ENCODE measurements at places on chromosomes 12 and 14. TPM values are rescaled to one million over a fixed set of nuclear protein-coding genes. Genes with fewer than 3 reads are reported as not detected.

DDN gene
- total RNA-seq = 0.42 TPM

TGM1 gene
- total RNA-seq = 2.7 TPM

- no peak overlapping the region for H3K27ac ChIP-seq
- no peak for DNase-seq
- H3K4me3 ChIP-seq = no peak overlapping the region
- no peaks in the 10 kb centered on the region for H3K4me1 ChIP-seq
- H3K36me3 ChIP-seq = no peaks in the 10 kb centered on the region
- peaks cover 4% of the 10 kb centered on the region for H3K27me3 ChIP-seq
Observed at GRCh38 chr12:128729628-128730121, 94.1 kb downstream of the SLC15A4 start.

DNA sequence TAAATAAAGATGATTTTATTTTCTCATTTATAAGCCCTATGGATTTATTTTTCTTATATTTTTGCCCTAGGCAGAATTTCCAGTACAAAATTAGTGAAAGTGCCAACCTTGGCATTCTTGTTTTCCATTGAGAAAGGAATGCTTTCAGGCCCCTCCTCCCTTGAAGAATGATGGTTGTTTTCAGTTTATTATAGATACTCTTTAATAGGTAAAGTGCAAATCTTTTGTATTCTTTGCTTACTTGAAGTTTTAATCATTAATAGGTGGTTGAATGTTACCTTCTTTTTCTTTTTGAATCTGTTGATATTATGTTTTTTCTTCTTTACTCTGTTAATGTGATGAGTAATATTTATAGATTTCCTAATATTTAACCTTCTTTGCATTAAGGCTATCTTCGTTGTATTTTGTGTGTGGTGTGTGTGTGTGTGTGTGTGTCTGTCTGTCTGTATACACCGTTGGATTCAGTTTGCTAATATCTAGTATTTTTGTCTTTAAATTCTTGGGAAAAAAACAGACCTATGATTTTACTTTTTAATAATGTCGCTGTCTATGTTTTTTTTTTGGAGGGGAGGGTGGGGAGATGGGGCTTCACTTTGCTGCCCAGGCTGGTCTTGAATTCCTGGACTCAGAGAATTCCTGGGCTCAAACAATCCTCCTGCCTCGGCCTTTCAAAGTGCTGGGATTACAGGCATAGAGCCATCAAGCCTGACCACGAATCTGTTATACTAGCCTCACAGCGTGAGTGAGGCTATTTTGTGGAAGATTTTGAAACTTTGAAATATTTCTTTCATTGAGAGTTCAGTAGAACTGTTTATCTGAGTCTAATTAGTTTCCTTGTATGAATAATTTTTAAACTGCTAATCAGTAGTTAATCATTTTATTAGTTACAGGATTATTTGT lies 13.5 kb downstream of the SRGAP1 start:
- no peaks in the 10 kb centered on the region for H3K4me1 ChIP-seq
- H3K4me3 ChIP-seq = no peak overlapping the region
- H3K36me3 ChIP-seq = no peaks in the 10 kb centered on the region
- no peak overlapping the region for H3K27ac ChIP-seq
- DNase-seq = no peak

PRIM1 gene
- 60.4 TPM for total RNA-seq

GRCh38 chr12:49487605-49488004 lies 51.2 kb upstream of the KCNH3 start:
- no peak overlapping the region for H3K27ac ChIP-seq
- peaks cover 7% of the 10 kb centered on the region for H3K4me1 ChIP-seq
- DNase-seq = no peak
- no peaks in the 10 kb centered on the region for H3K27me3 ChIP-seq
- H3K4me3 ChIP-seq = no peak overlapping the region

- H3K27ac ChIP-seq = no peak overlapping the region
- no peaks in the 10 kb centered on the region for H3K27me3 ChIP-seq
- H3K4me1 ChIP-seq = no peaks in the 10 kb centered on the region
- H3K4me3 ChIP-seq = no peak overlapping the region
- no peak for DNase-seq
Observed at GRCh38 chr12:83179999-83180398, 493.3 kb downstream of the TMTC2 start.

DNA sequence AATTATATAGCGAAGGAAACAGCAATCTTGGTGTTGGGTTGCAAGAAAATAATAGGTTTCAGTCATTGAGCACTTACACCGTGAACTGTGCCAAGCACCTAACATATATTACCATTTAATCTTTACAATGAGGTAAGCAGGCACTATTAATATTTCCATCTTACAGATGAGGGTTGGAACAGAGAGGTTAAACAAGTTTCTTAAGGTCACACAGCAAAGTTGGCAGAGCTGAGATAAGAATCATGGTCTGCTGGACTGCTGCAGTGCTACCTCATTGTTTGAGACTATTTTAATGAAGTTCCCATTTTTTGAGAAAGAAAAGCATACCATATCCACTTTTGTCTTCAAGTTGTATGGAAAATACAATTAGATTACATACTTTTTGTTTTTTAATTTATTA lies 1.7 kb downstream of the ERG28 start:
- peaks cover 31% of the 10 kb centered on the region for H3K4me1 ChIP-seq
- no peak overlapping the region for H3K4me3 ChIP-seq
- no peaks in the 10 kb centered on the region for H3K27me3 ChIP-seq
- no peak for DNase-seq

GRCh38 chr14:35369701-35370191 lies 34.8 kb downstream of the NFKBIA start:
- H3K4me1 ChIP-seq = peaks cover 48% of the 10 kb centered on the region
- H3K27ac ChIP-seq = no peak overlapping the region
- no peaks in the 10 kb centered on the region for H3K27me3 ChIP-seq
- H3K4me3 ChIP-seq = no peak overlapping the region
- DNase-seq = no peak

DNA sequence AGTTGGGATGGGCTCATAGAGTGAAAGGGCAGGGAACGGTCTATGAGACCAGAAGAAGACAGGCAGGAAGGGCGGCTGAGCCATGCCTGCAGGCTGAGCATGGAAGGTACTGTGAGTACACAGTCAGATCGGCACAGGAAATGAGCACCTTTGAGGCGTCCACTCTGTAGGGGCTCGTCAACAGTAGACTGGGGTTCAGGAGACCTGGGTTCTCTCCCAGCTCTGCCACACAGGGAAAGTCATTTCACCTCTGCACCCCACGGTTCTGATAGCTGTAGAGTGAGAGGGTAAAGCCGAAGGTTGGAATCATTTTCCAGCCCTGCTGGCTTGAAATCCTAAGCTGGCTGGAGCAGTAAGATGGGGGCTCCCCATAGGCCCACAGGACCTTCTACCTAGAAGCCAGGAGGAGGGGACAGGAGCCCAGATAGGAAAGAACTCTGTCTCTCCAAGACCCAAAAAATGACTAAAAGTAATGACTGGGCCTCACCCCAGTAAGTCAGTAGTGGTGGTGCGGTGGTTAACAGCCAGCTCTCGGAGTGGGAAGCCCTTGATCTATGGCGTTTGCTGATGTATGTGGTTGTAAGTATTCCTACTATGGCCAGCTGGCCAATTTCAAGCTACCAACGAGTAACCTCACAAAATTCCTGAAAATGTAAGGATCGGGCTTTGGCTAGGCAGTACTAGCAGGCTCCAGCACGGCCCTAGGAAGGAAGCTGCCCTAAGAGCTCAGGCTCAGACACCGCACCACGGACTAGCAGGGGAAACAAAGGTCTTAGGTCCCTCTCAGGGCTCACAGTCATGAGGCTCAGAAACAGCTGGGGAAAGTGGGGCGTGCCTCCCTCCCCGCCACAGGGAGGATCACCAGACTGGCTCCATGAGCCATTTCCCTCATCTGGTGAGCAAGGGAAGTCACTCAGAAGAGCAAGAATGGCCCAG lies 10.3 kb upstream of the CD27 start:
- H3K4me3 ChIP-seq = peak overlapping the region; percentile 50
- H3K36me3 ChIP-seq = no peaks in the 10 kb centered on the region
- H3K27me3 ChIP-seq = no peaks in the 10 kb centered on the region
- peaks cover 54% of the 10 kb centered on the region for H3K4me1 ChIP-seq
- H3K27ac ChIP-seq = peak overlapping the region; percentile 91

CS gene
- 228 TPM for total RNA-seq

SPTSSA gene
- total RNA-seq = 13.1 TPM

- peak overlapping the region; percentile 85 for H3K4me3 ChIP-seq
- peaks cover 20% of the 10 kb centered on the region for H3K36me3 ChIP-seq
- peak overlapping the region; percentile 94 for H3K27ac ChIP-seq
Observed at GRCh38 chr12:89355243-89356068, 3.2 kb upstream of the DUSP6 start.

DHRS2 gene
- total RNA-seq = 0.24 TPM

DNA sequence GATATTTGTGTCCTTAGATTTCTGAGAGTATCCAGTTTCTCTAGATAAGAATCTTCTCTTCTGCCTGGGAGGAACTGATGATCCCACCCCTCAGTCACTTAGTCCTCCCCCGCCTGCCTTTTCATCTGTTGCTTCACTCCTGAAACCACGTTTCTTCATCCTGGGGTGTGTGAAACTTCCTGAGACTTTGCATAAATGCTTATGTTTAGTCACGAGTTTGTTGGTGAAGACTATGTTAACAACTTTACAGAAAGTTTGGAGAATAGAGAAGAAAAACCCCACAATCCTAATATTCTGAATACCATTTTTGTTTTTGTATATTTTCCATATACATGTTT lies 33.2 kb downstream of the MARK3 start:
- peaks cover 21% of the 10 kb centered on the region for H3K36me3 ChIP-seq
- no peaks in the 10 kb centered on the region for H3K27me3 ChIP-seq
- DNase-seq = no peak
- no peak overlapping the region for H3K4me3 ChIP-seq
- no peak overlapping the region for H3K27ac ChIP-seq
- peaks cover 22% of the 10 kb centered on the region for H3K4me1 ChIP-seq

- H3K27ac ChIP-seq = no peak overlapping the region
- H3K4me1 ChIP-seq = no peaks in the 10 kb centered on the region
- H3K27me3 ChIP-seq = no peaks in the 10 kb centered on the region
- peak; percentile 52 for DNase-seq
- no peak overlapping the region for H3K4me3 ChIP-seq
- H3K36me3 ChIP-seq = peaks cover 3% of the 10 kb centered on the region
Observed at GRCh38 chr12:42372154-42372791, 46.3 kb downstream of the PPHLN1 start.

- H3K27ac ChIP-seq = no peak overlapping the region
- no peaks in the 10 kb centered on the region for H3K36me3 ChIP-seq
- no peak overlapping the region for H3K4me3 ChIP-seq
- H3K27me3 ChIP-seq = peaks cover 11% of the 10 kb centered on the region
- no peak for DNase-seq
- H3K4me1 ChIP-seq = no peaks in the 10 kb centered on the region
Observed at GRCh38 chr14:25150401-25150800, 100.5 kb upstream of the STXBP6 start.

SDS gene
- total RNA-seq = not detected

GRCh38 chr14:69059658-69060623 lies 80.8 kb upstream of the ACTN1 start:
- H3K4me1 ChIP-seq = peaks cover 28% of the 10 kb centered on the region
- no peaks in the 10 kb centered on the region for H3K27me3 ChIP-seq
- H3K27ac ChIP-seq = no peak overlapping the region
- DNase-seq = no peak
- H3K4me3 ChIP-seq = no peak overlapping the region

FITM1 gene
- 2.1 TPM for total RNA-seq

EXOC5 gene
- total RNA-seq = 69.6 TPM

TAS2R42 gene
- not detected for total RNA-seq

DBX2 gene
- total RNA-seq = not detected

- no peaks in the 10 kb centered on the region for H3K27me3 ChIP-seq
- H3K4me1 ChIP-seq = peaks cover 71% of the 10 kb centered on the region
- peak; percentile 40 for DNase-seq
- H3K4me3 ChIP-seq = peak overlapping the region; percentile 62
Observed at GRCh38 chr14:91021991-91022621, 38.3 kb downstream of the RPS6KA5 start.

- DNase-seq = no peak
Observed at GRCh38 chr12:116299665-116300328, 22.3 kb upstream of the MED13L start.

DNA sequence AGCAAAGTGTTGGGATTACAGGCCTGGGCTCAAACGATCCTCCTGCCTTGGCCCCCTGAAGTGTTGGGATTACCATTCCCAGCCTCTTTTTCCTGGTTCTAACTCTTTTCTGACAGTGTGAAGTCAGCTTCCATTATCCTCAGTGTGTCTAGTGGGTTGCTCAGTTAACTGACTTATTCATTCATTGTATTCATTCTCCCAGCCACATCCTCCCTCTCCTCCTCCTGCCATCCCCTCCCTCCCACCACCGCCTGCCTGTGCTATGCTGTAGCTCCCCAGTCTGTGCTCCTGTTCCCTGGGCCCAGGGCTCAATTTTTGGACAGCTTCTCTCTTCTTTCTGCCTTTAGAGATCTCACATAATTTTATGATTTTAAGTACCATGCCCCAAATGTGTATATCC lies 19.4 kb downstream of the ATP6V0A2 start:
- H3K36me3 ChIP-seq = peaks cover 75% of the 10 kb centered on the region
- no peak for DNase-seq
- H3K27ac ChIP-seq = no peak overlapping the region
- no peak overlapping the region for H3K4me3 ChIP-seq

DNA sequence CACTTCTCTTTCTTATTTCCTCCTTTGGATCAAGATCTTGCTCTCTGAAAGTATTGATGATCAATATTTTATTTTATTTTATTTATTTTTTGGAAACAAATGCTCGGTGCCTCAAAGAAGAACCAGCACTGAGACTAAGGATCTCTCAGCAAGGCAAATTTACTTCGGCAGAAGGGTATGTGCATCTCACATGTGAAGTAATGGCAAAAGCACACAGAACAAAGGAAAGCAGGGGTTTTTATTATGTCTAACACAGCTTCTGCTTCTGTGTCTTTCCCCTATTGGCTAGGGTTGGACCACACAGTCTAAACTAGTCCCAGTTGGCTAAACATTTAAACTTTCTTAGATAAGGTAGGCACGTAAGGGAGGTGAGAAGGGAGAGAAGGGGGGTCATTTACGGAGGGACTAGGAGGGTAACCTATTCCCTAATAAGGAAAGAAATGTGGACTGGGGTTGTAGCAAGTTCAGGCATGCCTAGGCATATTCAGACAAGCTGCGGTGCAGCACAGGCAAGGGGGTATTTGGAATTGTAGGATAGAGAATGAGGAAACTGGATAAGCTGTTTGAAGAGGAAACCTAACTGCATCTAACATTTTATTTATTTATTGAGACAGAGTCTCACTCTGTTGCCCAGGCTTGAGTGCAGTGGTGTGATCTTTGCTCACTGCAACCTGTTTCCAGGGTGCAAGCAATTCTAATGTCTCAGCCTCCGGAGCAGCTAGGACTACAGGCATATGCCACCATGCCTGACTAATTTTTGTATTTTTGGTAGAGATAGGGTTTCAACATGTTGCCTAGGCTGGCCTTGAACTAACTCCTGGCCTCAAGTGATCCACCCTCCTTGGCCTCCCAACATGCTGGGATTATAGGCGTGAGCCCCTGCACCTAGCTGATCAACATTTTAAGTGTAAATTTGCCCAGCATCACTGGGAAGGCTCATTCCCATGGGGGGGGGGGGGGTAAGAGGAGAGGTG lies 90.0 kb upstream of the EIF5 start:
- H3K27ac ChIP-seq = no peak overlapping the region
- H3K36me3 ChIP-seq = peaks cover 4% of the 10 kb centered on the region
- H3K4me1 ChIP-seq = no peaks in the 10 kb centered on the region
- no peak overlapping the region for H3K4me3 ChIP-seq
- no peak for DNase-seq

DNA sequence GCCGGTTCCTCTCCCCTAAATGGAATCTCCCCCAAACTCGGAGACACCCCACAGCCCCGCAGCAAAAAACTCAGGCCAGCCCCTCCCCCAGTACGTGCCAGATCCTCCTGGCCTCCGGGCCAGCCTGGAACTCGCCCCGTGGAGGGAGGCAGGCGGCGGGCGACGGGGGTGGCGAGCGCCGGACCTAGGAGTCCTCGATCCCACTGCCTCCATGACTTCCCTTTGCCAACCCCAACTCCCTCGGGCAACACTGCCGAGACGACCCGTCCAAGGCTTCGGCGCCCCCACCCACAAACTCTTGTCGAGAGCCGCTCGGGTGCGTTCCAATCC lies 400 bp downstream of the ADCY6 start:
- peaks cover 50% of the 10 kb centered on the region for H3K27me3 ChIP-seq
- H3K4me3 ChIP-seq = no peak overlapping the region
- no peak overlapping the region for H3K27ac ChIP-seq

Data from activated CD8-positive, alpha-beta T cell treated with anti-CD3 and anti-CD28 coated beads, Interleukin-2, amount 10 ng/mL, durations not matched to agents 7 days and 5 days (primary cell).